ENCODE measurements at places on chromosomes 5 and 9.

DNA sequence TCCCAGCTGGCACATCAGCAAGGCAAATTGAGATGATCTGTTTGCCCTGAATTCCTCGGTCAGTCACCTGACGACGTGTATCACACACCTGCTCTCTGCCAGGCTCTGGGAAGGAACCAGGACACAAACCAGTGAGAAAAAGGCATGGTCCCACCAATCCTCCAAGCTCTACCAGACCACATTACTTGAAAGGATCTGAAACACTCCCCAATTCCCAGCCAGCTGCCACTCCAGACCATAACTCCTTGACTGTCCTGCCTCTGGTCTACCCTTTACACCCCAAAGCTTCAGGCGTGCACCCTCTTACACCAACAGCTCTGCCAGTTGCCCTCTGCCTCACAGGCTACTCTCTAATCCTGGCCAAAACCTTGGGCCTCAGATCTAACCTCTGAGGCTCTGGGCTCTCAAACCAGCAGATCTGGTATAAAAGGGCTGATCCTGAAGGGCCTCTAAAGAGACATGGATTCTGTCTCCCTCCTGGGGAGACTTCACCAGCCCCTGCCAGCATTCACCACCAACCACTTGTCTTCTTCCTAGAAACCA lies 6.8 kb downstream of the MGAT1 start:
- DNase-seq: no peak

DNA sequence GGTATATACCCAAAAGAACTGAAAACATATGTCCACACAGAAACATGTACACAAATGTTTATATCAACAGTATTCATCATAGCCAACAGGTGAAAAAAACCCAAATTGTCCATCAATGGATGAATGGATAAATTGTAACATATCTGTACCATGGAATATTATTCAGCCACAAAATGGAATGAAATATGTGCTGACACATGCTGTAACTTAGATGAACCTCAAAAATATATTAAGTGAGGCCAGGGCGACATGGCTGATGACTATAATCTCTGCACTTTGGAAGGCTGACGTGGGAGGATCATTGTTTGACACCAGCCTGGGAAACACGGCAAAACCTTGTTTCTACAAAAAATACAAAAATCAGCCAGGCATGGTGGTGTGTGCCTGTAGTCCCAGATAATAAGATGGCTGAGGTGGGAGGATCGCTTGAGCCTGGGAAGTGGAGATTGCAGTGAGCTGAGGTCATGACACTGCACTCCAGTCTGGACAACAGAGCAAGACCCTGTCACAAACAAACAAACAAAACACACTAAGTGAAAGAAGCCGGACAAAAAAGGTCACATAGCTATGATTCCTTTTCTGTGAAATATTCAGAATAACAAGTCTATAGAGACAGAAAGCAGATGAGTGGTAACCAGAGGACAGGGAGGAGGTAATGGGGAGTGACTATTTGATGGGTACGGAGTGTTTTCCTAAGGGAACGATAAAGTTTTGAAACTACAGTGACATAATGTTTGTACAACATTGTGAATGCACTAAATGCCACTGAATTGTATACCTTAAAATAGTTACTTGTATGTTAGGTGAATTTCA lies 11.4 kb downstream of the KYAT1 start:
- no peak for DNase-seq

DNA sequence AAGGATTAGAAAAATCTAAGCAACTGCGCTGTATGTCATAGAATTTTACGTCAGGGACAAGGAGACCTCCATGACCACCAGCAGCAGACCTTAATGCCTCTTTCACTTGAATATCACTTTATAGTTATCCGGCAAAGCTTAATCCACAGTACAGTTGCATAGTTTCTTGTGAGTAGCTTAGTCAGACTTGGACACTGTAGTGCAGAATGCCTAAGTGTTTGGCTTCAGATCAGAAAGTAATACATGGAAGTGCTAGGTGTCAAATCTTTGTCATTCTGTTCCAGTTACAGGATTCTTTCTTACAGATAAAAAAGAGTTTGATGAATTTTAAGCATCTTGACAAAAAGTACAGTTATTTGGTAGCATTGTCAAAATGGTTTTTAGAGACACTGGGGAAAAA lies 239.9 kb upstream of the PAPPA start:
- no peak for DNase-seq

GRCh38 chr9:112174965-112175795 lies at the start of gene SUSD1:
Gene SUSD1, minus strand, starts transcription at chr9:112175297. Its CDS starts 62 bp downstream, at chr9:112175235.
- peak; percentile 76 for DNase-seq

DNA sequence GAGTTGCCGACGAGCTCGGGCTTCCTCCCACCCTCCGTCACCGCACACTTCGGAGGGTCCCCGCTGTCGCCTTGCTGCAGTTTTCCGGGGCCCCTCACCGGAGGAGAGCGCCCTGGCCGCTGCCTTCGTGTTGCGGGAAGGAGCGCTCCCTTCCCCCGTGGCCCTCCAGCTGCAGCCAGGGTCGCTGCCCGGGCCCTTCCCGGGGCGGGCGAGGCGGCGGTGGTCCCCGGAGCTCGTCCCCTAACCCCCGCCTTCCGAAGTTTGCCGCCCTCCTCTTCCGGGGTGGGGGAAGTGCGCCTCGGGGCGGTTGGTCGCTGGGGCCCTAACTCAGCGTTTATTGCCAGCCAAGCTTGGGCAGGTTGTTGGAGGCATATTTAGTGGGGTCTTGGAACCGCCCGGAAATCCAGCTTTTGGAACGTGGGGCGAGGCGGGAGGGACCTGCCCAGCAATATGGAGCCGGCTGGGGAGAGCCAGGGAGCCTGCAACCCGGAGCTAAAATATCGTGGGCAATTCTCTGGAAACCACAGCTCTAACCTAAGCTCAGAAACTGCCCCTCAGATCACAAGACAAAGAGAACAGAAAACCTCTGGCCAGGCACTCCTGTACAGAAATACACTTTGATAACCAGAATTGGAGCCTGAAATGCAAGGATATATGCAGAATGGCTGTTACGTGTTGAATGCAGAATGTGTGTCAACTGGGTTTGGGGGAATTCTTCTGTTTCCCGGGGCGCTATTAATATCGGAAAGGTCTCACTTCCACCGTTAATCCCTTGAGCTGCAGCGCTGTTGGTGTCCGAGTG lies 890 bp downstream of the PIK3R1 start:
- DNase-seq: peak; percentile 82

- no peak for DNase-seq
These were observed 92.4 kb downstream of the EQTN start for GRCh38 chr9:27204578-27204977.

DNA sequence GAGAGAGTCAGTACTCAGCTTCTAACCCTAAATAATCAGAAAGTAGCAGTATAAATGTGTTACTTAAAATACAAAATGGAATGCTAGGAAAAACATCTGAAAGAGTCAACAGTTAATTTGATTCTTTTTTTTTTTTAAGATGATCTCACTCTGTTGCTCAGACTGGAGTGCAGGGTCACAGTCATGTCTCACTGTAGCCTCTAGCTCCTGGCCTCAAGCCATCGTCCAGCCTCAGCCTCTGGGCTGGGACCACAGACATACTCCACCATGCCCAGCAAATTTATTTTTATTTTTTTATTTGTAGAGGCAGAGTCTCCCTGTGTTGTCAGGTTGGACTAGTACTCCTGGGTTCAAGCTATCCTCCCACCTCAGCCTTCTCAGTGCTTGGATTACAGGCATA lies 424.9 kb downstream of the IRX2 start:
- DNase-seq: no peak

DNA sequence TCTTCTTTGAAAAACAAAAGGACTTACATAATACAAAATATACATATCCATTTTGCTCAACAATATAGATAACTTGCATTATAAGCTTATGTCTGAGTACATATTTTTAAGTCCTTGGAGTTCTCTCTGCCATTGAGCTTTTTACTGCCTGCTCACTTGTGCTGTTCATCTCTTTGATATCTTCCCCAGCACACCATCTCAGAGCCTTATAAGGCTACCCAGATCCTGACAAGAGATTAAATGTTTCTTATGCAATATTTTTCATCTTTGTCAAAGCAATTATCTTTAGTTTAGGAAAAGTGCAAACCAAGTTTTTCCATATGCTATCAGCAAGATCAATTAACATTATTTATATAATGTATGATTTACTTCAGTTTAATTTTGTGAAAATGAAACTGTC lies 60.7 kb upstream of the ITGA1 start:
- DNase-seq: no peak

DNA sequence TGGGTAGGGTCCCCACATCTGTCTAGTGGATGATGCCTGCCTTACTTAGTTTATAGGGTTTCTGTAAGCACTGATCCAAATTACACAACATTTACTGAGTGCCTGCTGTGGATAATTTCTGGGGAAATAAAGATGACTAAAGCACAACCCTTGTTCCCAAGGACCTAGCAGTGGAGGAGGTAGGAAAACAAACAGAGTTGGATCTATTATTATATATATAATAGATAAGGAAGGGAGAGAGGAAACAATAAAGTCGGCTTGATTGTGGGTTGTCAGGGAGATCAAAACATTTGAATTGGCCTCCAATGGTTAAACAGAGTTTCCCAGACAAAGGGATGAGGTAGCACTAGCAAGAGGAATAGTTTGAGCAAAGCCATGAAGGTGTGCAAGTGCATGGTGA lies 14.0 kb downstream of the IL33 start:
- DNase-seq: no peak

DNA sequence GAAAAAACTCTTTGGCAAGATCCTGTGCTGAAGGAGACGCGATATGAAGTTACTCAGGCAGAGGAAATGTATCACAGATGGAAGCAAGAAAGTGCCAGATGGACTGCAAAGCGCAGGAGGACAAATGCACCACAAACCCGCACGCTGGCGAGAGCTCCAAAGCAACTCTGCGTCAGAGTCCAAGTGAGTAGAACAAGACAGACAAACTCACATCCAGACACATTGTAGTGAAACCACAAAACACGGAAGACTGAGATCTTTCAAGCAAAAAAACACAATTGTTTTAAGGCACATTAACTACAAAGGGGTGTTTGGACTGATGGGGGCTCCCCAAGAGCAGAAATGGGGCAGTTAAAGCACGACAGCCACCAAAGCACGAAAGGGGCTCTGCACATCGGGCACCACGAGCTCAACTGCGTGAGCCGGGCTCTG lies 39.2 kb upstream of the NKD2 start:
- peak; percentile 49 for DNase-seq
